K562 (cell line): ENCODE measurements at places on chromosomes 1 and 21.
A peak's percentile ranks its signal among the peaks of the same experiment; 100 is the strongest.

- H3K27ac ChIP-seq, result peak overlapping the region; percentile 97
- no peak for DNase-seq
- H3K27me3 ChIP-seq, result no peaks in the 10 kb centered on the region
- no peak overlapping the region for H3K4me3 ChIP-seq
Measured at GRCh38 chr1:27543284-27543683, 53.3 kb upstream of the WASF2 start.

- no peak for DNase-seq
- no peaks in the 10 kb centered on the region for H3K36me3 ChIP-seq
- no peaks in the 10 kb centered on the region for H3K4me1 ChIP-seq
- no peak overlapping the region for H3K4me3 ChIP-seq
- H3K27ac ChIP-seq, result no peak overlapping the region
- peaks cover 35% of the 10 kb centered on the region; the same call in 2 of the 3 replicates for H3K27me3 ChIP-seq
Measured at GRCh38 chr1:204872262-204872881, 1.7 kb downstream of the NFASC start.

GRCh38 chr1:241485145-241485544 lies 34.4 kb downstream of the FH start:
- H3K27me3 ChIP-seq, result no peaks in the 10 kb centered on the region
- H3K4me1 ChIP-seq, result no peaks in the 10 kb centered on the region
- no peak for DNase-seq
- H3K27ac ChIP-seq, result no peak overlapping the region
- no peaks in the 10 kb centered on the region for H3K36me3 ChIP-seq

GRCh38 chr1:52237430-52237829 lies 95.5 kb downstream of the ZFYVE9 start:
- H3K4me1 ChIP-seq, result no peaks in the 10 kb centered on the region
- no peak overlapping the region for H3K27ac ChIP-seq
- no peaks in the 10 kb centered on the region for H3K27me3 ChIP-seq

DNA sequence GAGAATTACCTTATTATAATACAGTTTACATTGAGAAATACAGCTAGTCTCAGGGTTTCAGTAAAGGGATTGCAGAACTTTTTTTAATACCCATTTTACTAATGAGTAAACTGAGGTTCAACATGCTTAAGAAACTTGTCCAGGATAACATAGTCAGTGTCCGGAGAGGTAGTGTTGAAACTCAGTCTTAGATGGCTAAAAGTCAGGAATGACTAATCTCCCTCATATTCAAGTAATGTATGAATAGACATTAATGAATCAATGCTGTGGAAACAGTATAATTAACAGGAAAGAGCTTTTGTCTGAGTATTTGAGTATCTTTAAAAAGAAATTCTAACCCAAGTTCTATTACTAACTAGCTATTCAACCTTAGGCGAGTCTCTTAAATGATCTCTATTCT lies 397.6 kb downstream of the PLA2G4A start:
- H3K4me1 ChIP-seq, result no peaks in the 10 kb centered on the region
- H3K27me3 ChIP-seq, result no peaks in the 10 kb centered on the region
- H3K27ac ChIP-seq, result no peak overlapping the region
- no peak for DNase-seq
- no peaks in the 10 kb centered on the region for H3K36me3 ChIP-seq
- H3K4me3 ChIP-seq, result no peak overlapping the region
